ENCODE measurements at places on chromosomes 12 and 14.

- DNase-seq, result peak; percentile 33
Observed at GRCh38 chr12:95848575-95849388, 10.0 kb upstream of the SNRPF start.

- no peak for DNase-seq
Observed at GRCh38 chr14:96816281-96816680, 19.1 kb downstream of the VRK1 start.

DNA sequence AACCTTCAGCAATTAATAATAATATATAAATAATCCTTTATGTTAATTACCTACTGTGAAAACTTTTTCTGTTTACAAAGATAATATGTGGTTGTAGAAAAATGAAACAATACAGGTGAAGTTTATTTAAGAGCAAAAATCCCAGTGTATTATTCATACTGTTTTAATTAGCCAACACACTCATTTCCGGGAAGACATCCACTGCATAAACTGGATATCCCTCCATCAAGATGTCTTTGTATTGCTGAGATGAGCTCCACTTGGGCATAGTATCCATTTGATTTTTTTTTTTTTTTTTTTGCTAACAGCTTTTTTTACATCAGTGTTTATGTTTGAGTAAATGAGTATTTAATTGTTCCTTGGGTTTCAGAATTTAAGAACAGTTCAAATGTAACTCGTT, 13.7 kb upstream of the DERA start:
- DNase-seq, result peak; percentile 26

DNA sequence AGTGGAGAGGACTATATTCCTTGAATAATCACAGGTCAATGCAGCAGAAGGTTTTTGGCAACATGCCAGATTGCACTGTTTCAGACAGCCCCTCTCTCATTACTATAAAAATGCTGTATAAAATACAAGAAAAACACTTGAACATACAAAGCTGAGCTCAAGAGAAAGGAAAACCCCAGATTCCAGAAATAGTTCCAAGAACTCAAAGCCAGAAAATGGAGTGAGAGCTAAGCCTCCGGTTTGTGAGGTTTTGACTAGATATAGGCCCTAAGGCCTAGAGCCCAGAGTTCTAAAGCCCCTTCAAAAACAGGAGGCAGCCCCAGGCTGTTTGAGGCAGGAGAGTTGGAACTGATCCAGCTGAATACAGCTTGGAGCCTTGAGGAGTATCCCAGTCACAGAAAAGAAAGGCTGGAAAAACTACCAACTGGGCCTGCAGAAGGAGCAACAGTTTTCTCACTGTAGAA, 29.4 kb upstream of the ACTN1 start:
- DNase-seq, result peak; percentile 74

DNA sequence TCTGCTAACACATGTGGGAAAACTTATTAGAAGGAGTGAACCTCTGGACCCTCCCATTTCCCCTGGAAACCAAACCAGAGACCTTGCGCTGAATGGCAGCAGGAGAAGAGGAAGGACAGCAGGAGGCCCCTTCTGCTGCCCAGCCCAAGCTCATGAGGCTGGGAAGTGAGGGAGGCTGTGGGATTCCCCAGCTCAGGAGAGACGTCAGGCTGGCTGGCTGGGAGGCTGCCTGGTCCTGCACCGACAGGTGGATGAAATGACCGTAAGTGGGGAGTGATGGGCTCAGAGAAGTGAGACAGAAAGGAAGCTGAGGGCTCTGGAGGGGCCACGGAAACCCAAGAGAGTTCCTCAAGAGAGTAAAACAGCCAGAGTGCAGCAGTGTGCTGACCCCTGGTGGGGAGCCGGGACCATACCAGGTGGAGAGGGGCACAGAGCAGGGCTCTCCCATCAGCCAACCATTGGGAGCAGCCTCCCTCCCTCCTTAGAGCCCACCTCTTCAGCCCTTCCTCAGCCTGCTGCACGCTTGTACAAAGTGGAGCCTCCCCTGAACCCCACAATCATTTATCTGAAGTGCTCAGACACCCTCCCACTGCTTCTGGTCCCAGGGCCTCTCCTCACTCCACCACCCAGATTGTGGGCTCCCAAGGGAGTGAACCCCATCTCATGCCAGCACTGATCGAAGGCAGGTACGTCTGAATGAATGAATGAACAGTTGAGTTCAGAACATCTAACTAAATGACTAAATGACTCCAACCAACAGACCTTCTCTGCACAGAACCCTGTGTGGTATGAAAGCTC, 14.0 kb downstream of the TAMALIN start:
- DNase-seq, result peak; percentile 57

DNA sequence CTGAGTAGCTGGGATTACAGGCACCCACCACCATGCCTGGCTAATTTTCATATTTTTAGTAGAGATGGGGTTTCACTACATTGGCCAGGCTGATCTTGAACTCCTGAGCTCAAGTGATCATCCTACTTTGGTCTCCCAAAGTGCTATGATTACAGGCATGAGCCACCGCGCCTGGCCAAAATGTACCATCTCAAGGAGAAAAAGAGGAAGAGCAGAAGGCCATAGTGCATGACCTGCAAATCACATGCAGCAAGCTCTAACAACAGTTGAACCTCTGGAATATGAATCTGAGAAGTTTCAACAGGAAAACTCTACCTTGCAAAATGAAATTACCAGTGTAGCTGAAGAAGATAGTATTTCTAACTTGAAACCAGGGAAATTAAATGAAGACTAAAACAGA, 17.1 kb upstream of the SERPINA1 start:
- DNase-seq, result no peak

- DNase-seq, result peak; percentile 80
Observed at GRCh38 chr14:58077621-58078020, 74.4 kb downstream of the ARMH4 start.

DNA sequence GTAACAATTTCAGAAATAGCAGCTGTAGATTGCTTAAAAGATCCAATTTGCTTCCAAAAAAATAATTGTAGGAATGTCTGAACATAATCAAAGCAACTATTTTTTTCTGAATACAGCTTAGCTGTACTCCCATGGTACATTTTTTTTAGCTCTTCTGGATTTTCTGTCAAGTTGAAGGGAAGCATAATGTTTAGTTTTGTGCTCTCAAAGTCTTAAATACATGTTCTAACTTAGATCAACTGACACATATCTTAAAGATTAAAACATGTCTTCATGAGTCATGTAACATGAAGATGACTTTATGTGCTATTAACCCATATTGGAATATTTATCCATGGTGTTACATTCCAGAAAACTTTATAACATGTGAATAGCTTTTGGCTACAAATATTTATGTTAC, 255.7 kb downstream of the BTG1 start:
- DNase-seq, result no peak

DNA sequence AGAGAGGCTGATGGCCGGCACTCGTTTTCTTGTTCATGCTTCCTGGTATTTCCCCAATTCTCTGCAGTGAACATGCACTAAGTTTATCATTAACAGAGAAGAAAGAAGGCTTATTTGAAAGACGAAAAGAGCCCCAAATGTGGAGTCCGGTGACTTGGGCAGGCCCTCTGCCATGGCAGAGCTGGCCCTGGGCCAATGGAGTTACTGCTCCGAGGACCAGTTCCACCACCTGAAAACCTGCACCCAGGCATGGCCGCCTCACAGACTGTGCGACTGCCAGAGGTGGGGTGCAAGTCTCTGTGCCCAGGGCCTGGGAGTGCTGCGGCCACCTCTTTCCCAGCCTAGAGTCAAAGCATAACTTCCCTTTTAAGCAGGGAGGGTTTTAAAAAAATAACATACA, 24.9 kb downstream of the DEGS2 start:
- DNase-seq, result no peak

DNA sequence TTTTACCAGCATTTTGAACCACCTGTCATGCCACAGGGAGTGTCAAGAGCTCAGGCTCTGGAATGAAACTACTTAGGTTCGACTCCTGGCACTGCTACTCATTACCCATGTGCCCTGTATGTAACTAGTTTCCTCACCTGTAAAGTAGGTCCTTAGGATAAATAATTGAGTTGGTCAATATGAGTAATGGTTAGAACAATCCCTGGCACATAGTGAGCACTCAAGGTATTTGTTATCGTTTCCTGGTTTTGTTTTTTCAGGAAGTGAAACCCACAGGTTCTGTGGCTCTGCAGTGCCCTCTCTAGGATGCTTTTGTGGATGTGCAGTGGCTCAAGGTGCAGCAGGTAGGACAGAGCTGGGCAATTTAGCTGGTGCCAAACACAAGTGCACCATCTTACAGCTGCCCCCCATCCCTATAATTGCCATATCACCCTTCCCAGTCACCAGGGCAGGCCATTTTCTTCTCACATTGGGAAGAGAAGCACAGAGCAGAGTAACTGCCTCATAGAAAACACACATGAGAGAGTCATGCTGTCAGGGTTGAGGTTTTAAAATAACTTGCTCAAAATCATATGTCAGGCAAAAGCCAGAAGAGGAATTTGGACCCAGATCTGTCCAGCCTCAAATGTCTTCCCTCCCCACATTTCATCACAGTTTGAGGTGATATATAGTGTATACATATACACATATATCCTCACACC, 297.5 kb downstream of the RPAP3 start:
- peak; percentile 6 for DNase-seq

DNA sequence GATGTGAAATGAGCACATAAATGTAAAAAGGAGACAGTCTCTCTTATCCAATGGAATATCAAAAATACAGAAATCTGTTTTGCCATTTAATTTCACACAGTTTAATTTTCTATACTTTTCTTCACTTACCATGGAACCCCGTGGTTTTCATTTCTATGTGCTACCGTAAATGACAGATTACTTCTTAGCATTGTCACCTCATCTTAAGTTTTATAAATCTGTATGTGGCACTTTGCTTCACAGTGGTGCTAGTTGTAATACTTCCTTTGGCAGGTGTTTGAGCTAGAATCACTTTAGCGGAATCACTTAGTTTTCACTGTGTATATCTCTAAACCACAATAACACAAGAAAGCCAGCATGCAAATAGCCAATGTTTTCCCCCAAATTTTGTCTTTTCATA, 781.9 kb upstream of the MGAT4C start:
- DNase-seq, result no peak

- no peak for DNase-seq
Observed at GRCh38 chr12:32605326-32606095, 73.6 kb upstream of the DNM1L start.

DNA sequence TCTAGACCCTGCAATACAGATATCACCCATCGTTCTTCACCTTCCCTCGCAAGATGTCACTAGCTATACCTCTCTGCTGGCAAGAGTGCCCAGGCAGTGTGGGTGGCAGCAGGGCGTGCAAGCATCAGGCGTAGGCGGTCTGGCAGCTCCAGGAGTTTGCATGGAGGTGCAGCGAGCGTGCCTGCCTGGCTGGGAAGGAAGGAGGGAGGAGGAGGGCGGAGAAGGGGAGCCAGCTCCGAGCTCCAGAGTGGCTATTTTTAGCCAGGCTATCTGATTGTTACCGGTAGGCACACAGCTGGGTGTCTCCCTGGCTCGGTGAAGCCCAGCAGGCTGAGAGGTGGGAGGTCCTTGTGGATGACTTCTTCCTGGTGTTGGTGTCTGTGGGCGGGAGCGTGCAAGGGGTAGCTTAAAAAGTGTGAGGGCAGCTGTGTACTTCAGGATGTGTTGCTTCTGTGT, 6.2 kb downstream of the FOXJ2 start:
- peak; percentile 50 for DNase-seq

DNA sequence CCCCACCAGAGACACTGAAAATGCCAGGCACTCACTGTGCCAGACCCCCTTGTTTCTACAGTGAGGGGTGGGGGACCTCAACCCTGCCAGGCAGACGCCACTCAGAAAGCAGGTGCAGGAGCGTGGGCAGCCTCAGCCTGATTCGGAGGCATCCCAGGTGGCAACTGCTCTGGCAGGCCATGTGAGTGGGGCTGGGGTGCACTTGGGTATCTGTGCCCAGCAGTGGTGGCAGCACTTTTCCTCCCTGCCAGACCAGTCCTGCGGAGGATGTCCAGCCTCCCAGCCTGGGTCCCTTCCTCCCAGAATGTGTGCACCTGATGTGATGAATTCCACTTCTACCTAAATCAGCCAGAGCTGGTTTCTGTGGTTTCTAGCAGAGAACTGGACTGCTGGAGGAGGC, 13.4 kb upstream of the TTC7B start:
- DNase-seq, result no peak

GRCh38 chr14:40028991-40029390, 596.8 kb upstream of the FBXO33 start:
- DNase-seq, result no peak

GRCh38 chr12:9341260-9341585, 133.0 kb upstream of the PZP start:
- no peak for DNase-seq

GRCh38 chr12:14903386-14904098, 17.9 kb upstream of the MGP start:
- DNase-seq, result no peak

GRCh38 chr14:56310643-56311042, 192.4 kb downstream of the PELI2 start:
- peak; percentile 62 for DNase-seq

- DNase-seq, result no peak
Observed at GRCh38 chr12:5430641-5431603, 986 bp upstream of the NTF3 start.

- DNase-seq, result no peak
Observed at GRCh38 chr12:63348556-63348955, 197.6 kb upstream of the AVPR1A start.

DNA sequence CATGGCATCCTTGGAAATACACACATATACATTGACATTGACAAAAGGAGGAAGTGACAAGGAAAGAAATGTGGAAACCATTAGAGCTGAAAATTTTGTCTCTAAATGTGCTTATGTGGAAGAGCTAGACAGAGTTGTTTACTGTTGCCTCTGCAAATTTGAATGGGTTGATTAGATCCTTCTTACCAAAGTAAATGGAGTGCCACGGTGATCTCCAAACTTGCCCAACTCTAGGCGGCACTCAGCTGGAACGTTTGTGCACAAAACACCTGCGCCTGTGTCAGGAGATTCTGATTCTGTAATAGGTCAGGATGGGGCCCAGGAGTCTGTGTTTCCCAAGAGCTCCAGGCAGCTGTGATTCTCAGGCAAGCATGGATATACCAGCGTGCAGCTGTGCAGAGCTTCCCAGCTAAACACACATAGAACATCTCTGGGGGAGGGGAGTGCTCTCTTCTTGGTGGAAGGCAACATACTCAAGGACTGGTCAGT, 77.8 kb upstream of the BDKRB2 start:
- DNase-seq, result no peak

DNA sequence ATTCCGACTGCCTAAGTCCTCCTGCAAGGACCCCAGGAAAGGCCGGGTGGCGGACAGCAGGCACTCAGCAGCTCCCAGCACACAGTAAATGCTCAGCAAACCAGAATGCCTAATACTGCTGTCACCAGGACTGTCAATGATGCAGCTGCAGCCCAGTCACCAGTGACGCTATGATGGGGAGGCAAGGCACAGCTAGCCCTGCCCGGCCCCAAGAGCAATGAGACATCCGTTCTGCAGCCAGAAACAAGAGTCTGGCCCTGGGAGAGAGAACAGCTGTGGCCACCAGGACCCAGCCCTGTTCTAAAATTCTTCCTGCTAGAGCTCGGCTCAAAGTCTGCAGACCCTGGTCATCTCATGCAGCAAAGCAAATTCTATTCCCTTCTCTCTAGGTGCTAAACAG, 69.8 kb downstream of the NCOR2 start:
- DNase-seq, result peak; percentile 78

DNA sequence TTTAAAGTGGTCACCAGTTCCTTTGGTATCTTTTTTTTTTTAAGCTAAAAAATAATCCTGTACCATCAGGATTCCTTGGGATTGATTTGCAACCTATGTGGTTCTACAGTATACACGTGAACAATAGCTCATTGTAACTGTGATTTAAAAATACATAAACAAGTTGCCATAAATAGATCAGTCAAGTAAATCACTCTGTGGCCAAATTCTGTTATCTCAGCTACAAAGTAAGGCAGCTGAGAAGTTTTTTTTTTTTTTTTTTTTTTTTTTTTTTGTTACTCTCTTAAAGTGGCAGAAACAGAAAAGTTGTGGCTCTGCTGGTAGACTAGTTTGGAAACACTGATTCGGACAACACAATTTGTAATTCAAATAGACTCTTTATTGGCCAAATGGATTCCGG, 104.5 kb downstream of the PRICKLE1 start:
- DNase-seq, result no peak

Measured in fibroblast of upper back skin (primary cell).